Nucleus accumbens (tissue), 56 donors: ENCODE measurements at places on chromosomes 2 and 18.

DNA sequence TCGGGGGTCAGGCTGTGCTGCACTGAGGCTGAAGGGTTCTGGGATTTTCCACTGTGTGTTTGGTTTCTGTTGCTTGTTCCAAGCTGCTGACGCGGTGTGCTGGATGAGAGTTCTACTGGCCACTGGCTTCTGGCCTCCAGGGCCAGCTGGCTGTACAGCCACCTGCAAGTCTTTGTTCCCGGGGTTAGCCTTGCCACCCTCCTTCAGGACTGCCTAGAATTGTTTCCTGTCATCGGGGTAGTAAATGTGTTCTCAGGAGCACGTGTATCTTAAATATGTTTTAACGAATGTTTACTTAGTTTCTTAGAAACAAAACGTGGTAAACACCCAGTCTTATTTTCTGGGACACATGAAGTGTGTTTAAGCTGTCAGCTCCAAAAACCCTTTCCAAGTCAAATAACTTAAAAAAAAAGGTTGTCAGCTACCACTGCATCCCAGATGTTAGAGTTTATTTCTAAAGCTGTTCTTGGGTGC is 231.2 kb downstream of the AGAP1 start:
- DNase-seq: peak; percentile 51

DNA sequence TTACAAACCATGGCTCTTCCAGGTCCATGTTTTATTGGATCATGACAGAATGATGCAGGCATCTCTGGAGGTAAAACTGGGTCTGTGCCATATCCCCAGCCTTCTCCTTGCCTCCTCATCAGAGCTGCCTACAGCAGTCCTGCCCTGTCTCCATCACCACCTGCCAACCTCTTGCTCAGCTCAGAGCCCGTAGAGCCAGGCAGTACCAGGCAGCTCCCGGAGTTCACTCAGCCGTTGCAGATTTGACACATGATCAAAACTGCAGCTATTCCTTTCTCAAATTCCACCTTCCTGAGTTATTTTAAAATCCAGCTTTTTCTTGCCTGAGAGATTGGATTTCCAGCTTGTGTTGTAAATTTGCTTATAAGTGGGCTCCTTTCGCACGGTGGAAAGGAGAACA is 218.2 kb upstream of the CELF4 start:
- peak; percentile 18 for DNase-seq

GRCh38 chr2:154600927-154601494 is 97.5 kb upstream of the KCNJ3 start:
- DNase-seq: no peak

GRCh38 chr18:63545000-63545399 is 2.8 kb downstream of the SERPINB12 start:
- no peak for DNase-seq

DNA sequence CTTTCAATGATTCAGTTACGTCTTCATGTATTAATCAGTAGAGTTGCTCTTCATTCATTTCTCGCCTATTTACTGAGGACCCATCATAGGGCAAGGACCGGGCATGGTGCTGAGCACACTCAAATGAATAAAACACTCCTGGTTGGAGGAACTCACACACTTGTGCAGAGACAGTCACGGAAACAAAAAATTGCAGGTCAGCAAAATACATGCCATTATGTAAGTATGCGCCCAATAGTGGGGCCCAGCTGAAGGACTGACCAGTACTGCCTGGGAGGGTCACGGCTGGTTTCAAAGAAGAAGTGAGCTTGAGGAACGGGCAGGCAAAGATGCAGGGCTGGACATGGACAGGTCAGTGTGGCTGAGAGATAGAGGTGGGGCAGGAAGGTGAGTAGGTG is 102.9 kb downstream of the DDX1 start:
- no peak for DNase-seq

DNA sequence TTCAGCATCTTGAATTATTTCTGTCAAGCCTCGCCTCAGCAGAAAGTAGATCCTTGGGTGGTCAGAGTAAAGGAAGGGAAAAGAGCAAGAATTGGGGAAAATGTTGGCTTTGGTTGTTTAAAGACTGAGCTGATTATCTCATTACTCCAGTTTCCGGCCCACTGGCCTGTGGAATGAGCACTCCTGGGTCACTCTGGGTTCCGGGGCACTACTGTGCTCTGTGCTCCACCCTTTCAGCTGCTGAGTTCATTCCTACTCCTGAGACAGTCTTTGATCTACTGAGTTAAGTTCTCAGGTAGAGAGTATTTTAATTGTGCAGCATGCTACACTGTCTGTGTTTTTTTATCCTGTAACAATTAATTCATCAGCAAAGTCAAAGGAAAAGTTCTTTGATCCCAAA is 427.7 kb downstream of the CDH2 start:
- no peak for DNase-seq

GRCh38 chr2:205407984-205408383 is 274.3 kb upstream of the NRP2 start:
- DNase-seq: no peak

- DNase-seq: no peak
Observed at GRCh38 chr2:202171241-202171825, 67.1 kb downstream of the SUMO1 start.

DNA sequence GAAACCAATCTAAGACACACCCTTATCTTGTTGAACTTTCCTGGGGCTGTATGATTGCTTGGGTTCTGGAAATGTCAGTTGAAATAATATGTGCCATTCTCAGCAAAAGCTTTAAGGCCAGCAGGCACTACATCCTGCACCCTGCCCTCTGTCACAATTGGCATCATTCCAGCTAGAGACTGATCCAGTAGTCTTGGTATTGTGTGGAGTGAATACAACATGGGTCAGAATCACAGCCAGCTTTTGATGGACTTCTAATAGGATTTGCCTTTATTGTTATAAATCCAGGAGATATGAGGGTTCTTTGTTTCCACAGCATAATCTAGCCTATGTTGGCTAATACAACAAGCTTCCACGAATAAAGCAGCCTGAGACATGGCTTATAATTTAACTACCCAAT is 617.0 kb upstream of the CDH2 start:
- DNase-seq: no peak

DNA sequence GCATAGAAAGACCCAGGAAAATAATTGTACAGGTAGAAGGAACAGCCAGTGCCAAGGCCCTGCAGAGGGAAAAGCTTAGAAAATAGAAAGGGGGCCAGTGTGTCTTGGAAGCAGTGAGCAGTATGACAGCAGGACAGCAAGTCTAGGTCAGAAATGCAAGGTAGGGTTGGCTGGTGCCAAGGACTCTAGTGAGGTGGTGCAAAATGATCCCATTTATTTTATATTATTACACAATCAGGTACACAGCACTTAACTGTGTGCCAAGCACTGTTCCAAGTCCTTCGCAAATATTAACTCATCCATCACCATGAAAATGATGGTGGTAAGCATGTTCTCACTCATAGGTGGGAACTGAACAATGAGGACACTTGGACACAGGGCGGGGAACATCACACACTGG is 100.0 kb downstream of the AQP4 start:
- no peak for DNase-seq

- no peak for DNase-seq
Observed at GRCh38 chr2:207967121-207967520, 58.2 kb downstream of the PLEKHM3 start.

DNA sequence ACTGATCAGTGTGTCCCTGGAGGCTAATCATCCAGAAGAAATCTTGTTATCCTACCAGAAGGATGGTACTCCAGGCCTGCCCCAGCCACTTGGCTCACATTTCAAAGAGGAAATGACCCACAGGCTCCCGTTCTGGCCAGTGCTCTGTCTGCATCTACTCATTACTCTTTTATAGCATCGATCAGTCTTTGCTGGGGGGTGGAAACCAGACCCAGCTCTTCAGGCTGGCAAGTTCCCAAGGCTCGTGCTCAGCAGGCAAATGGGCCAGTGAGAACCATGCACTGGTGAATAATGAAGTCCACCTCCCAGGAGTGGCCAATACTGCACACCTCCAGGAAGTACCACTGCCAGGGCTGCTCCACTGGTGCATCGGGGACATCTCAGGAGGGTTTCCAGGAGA is 38.8 kb downstream of the DNER start:
- DNase-seq: no peak

DNA sequence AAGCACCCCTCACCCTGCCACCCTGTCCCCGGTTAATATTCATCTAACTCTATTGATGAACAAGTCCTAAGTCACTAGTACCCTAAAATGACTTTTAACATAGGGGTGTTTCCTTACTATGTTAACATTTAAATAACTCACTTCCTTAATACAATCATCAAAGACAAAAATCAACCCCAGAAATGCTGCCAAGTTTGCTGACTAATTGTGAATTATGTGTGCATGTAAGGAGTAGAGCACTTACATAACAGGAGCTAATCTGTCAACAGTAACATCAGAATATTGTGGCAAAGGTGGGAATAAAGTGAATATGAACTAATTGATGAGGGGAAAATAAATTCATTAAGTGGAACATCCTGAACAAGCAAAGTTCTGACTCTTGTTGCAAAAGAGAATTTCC is 81.4 kb upstream of the ERBB4 start:
- DNase-seq: no peak

DNA sequence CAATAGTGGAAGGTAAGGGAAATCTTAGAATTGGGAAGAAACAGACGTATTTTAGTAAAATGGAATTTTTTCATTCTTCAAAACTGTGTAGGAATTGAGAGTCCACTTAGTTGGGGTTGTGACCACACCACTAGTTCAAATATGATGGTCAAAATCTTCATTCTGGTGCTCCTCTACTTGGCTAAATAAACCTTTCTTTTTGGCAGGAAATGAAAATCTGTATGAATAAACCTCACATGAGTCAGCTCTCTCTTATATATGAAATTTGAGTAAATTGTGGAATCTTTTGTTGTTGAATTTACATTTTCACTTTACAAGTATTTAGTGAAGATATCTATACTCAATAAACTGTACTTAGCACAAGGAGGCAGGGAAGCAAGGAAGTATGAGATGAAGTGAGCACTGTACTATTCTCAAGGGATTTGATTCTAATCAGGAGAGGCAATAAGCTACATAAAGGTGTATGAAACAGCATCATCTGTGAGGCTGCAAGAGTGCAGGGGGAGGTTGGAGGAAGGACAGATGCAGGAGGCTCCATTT is 20.5 kb downstream of the IL18R1 start:
- no peak for DNase-seq

- no peak for DNase-seq
Observed at GRCh38 chr2:26561376-26561775, 79.8 kb downstream of the CIB4 start.

GRCh38 chr2:72138011-72138881 is 9.4 kb downstream of the CYP26B1 start:
- no peak for DNase-seq

GRCh38 chr2:86243950-86244733 is 44.9 kb downstream of the MRPL35 start:
- no peak for DNase-seq

- no peak for DNase-seq
Observed at GRCh38 chr2:217971166-217971565, 31.6 kb downstream of the TNS1 start.

DNA sequence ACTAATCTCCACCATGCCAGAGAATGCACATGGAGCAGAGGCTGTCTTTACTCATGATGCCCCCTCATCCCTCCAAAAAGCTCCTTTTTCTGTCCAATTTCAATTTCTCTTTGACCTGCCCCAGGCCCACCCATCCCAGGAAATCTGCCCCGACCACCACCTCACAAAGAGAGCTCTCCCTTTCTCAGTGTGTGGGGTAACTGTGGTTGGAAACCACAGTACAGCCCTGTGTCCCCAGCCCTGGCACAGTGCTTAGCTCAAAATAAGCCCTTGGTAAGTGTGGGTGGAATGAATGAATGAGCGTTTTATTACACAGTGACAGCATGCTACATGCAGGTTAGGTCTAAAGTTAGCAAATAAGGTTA is 43.7 kb upstream of the CAB39 start:
- DNase-seq: no peak

- no peak for DNase-seq
Observed at GRCh38 chr18:31424383-31424988, 23.1 kb upstream of the DSG3 start.

GRCh38 chr2:239387811-239388210 is 13.0 kb downstream of the HDAC4 start:
- no peak for DNase-seq

DNA sequence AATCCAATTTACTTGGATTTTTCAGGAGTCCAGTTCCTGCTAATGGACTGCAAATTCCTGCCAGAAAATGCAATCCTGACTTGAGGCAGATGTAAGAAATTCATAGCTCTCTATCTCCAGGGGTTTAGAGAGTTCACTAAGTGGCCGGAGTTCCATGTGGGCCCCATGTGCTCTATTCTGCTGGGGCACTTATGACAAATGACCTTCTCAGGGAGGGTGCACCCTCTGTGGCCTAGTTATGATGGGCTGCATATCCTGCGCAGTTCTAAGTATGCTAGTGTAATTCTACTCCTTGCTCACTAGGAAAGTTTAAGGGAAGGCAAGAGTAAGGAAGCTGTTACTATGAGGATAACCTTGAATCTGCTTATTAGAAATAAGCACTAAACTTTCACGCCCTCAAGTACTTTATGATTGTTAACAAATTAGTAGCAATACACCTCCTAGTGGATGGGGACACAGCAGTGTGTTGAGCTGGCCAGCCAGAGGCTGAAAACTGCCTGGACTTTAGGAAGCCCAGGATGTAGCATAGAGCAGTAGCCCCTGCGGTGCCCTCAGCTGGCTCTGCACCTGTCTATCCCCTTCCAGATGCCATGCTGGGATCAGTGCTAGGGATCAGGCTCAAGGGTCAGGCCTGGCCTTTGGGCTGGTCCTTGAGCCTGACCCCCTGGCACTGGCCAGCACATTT is 14.4 kb downstream of the SMYD1 start:
- DNase-seq: no peak

DNA sequence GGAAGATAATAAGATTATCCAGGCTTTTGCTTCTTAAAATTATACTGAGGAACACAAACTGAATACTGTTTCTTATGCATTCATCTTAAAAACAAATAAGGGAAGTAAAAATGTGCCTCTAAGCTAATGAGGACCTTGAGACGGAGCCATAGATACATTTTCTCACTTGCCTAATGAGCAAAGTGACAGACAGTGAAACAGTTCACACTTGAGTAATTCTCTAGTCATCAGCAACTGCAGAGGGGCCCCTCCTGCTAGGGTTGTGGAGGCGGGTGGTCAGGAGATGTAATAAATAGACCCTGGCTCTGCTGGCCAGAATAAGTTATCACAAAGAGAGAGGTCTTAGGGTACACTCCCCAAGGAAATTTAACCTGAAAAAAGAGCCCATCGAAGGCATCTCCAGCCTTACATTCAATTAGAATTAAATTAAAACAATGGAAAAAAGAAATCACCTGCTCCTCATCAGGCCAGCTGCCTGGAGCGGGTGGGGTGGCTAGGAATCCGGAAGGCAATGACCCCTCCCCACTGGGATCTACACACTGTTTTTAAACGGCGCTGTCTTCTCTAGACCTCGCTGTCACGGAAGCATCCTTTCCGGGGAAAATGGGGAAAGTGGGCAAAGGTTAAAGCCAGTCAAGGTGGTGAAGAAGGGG is 32.6 kb upstream of the INSIG2 start:
- DNase-seq: no peak

DNA sequence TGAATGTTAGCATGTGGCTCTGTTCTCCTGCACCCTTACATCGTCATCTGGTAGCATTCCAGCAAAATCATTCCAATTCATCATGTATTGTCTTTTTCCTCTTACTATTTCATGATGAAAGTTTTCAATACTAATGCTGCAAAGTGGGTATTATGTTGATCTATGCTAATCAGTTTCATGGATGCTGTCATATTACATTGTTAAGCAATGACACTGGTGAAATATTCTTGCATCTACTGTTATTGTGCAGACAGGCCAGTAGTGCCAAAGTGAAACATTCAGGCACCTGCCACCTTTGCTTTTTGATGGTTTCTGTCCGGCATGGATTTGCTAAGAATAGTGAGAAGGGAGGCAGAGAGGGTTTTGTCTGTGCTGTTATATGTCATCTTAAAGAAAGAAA is 76.1 kb upstream of the SMIM21 start:
- DNase-seq: no peak
